ENCODE measurements at places on chromosomes 2 and 18. TPM values are rescaled to one million over a fixed set of nuclear protein-coding genes. Genes with fewer than 3 reads are reported as not detected.

DNA sequence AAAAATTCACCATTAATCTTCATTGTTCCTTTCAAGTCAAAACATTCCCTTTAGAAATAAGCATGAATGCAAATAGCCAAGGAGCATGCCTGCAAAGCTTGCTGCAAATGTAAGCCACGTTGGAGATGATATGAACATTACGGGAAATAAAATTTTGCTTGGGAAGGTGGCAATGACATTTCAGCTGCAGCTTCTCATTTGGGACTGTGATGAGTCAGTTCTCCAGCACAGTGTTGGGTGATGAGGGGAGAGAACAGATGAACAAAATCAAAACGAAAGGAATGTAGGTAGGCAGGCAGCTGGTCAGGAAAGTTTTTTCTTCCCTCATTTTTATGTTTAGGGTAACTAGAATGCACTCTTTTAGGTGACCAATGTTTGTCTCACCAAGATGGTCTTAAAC, 65.3 kb upstream of the CHRNA1 start:
- H3K36me3 ChIP-seq: no peaks in the 10 kb centered on the region
- no peaks in the 10 kb centered on the region for H3K4me1 ChIP-seq
- H3K4me3 ChIP-seq: no peak overlapping the region
- no peaks in the 10 kb centered on the region for H3K27me3 ChIP-seq
- no peak overlapping the region for H3K27ac ChIP-seq

DNA sequence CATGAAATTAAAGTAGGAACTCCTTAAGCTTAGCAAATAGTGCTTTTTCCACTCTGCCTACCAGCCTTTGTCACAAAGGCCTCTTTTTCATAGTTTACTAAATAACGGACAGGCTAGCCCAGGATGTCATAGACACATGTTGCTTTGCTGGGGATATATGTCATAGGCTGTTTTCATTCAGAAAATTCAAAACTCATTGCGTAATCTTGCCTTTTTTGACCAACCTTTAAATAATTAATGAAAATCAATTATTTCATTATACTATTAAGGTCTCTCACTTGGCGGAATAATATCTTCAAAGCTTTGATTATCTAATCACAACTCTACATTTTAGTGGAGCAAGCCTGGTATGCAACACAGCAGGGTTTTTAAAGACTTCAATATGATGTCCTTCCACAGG, 1245.7 kb upstream of the LRRTM1 start:
- H3K27ac ChIP-seq: no peak overlapping the region
- no peak overlapping the region for H3K4me3 ChIP-seq
- no peaks in the 10 kb centered on the region for H3K27me3 ChIP-seq
- no peaks in the 10 kb centered on the region for H3K4me1 ChIP-seq
- H3K36me3 ChIP-seq: no peaks in the 10 kb centered on the region

The TMEM87B gene
- 22.3 TPM for total RNA-seq

DNA sequence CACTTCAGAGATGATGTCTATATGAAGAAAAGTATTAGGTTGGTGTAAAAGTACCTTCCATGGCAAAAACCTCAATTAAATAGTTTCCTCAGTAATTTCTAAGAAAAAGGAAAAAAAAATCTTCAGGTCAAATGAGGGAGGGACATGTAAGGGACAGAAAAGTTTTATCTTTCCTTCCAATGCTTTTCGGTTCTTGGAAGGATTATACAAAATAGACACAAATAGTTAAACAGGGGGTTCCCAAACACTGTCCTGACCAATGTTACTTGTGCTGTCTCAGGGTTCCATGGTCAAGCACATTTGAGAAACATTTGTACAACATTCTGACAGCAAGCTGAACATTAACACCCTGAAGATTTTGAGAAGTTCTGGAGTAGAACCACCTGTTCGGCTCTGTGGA, 22.0 kb downstream of the ERMN start:
- H3K36me3 ChIP-seq: no peaks in the 10 kb centered on the region
- no peaks in the 10 kb centered on the region for H3K27me3 ChIP-seq
- H3K4me3 ChIP-seq: no peak overlapping the region
- DNase-seq: no peak
- no peak overlapping the region for H3K27ac ChIP-seq
- H3K4me1 ChIP-seq: peaks cover 11% of the 10 kb centered on the region

The SP140L gene
- total RNA-seq: 0.67 TPM

The NOSTRIN gene
- 0.42 TPM for total RNA-seq

GRCh38 chr2:121860033-121860757, 104.7 kb downstream of the TSN start:
- no peak for DNase-seq
- H3K27ac ChIP-seq: no peak overlapping the region
- H3K4me1 ChIP-seq: no peaks in the 10 kb centered on the region
- H3K27me3 ChIP-seq: no peaks in the 10 kb centered on the region
- no peak overlapping the region for H3K4me3 ChIP-seq

The TLX2 gene
- 0.27 TPM for total RNA-seq

- H3K36me3 ChIP-seq: no peaks in the 10 kb centered on the region
- no peak overlapping the region for H3K4me3 ChIP-seq
- H3K4me1 ChIP-seq: no peaks in the 10 kb centered on the region
Measured at GRCh38 chr2:74567881-74568280, 13.4 kb downstream of the DOK1 start.

The SLC30A3 gene
- 2.8 TPM for total RNA-seq

The IL37 gene
- not detected for total RNA-seq

All from endodermal cell (in vitro differentiated cells).